ENCODE measurements at places on chromosomes 6 and 20. TPM values are rescaled to one million over a fixed set of nuclear protein-coding genes. Genes with fewer than 3 reads are reported as not detected.

GPRC6A gene
- not detected for total RNA-seq

TREML1 gene
- not detected for total RNA-seq

SULF2 gene
- 31.0 TPM for total RNA-seq

SDC4 gene
- 8.8 TPM for total RNA-seq

SEMG1 gene
- not detected for total RNA-seq

PTCHD4 gene
- 1.5 TPM for total RNA-seq

SUN5 gene
- not detected for total RNA-seq

FAM162B gene
- not detected for total RNA-seq

C20orf141 gene
- total RNA-seq = not detected

TCF15 gene
- total RNA-seq = under 0.01 TPM

RNF182 gene
- total RNA-seq = 19.6 TPM

SUMO4 gene
- total RNA-seq = 3.7 TPM

RAET1G gene
- total RNA-seq = not detected

PDYN gene
- total RNA-seq = not detected

DHX35 gene
- 10.8 TPM for total RNA-seq

SLC22A7 gene
- total RNA-seq = not detected

CARMIL1 gene
- total RNA-seq = 31.6 TPM

FAM83D gene
- 8.4 TPM for total RNA-seq

RBPJL gene
- total RNA-seq = not detected

DDO gene
- total RNA-seq = not detected

TAGAP gene
- not detected for total RNA-seq

ERVFRD-1 gene
- total RNA-seq = not detected

CALHM4 gene
- total RNA-seq = not detected

CCHCR1 gene
- 10.9 TPM for total RNA-seq

ADGRG6 gene
- 104 TPM for total RNA-seq

RBM24 gene
- total RNA-seq = not detected

VGLL2 gene
- not detected for total RNA-seq

BMP2 gene
- 0.36 TPM for total RNA-seq

SLCO4A1 gene
- 47.5 TPM for total RNA-seq

LIN28B gene
- total RNA-seq = under 0.01 TPM

ATP6V1G2 gene
- total RNA-seq = 0.77 TPM

LAMP5 gene
- not detected for total RNA-seq

MCHR2 gene
- total RNA-seq = not detected

SH3BGRL2 gene
- total RNA-seq = 1.1 TPM

CLIC5 gene
- total RNA-seq = not detected

NKX2-2 gene
- not detected for total RNA-seq

SRSF3 gene
- 257 TPM for total RNA-seq

SLC16A10 gene
- total RNA-seq = 14.0 TPM

C4B gene
- total RNA-seq = 0.73 TPM

OR2H2 gene
- total RNA-seq = not detected

GNRH2 gene
- 0.67 TPM for total RNA-seq

TBXT gene
- not detected for total RNA-seq

LZTS3 gene
- total RNA-seq = 5.1 TPM

HLA-DOB gene
- 0.93 TPM for total RNA-seq

RNF144B gene
- 23.9 TPM for total RNA-seq

RAB32 gene
- total RNA-seq = 325 TPM

GRIK2 gene
- total RNA-seq = 20.4 TPM

SLC9A8 gene
- total RNA-seq = 12.4 TPM

ANKRD6 gene
- 7.0 TPM for total RNA-seq

SCGN gene
- under 0.01 TPM for total RNA-seq

MAD2L1BP gene
- 84.3 TPM for total RNA-seq

MARCKS gene
- 145 TPM for total RNA-seq

DACT2 gene
- not detected for total RNA-seq

SIRPG gene
- not detected for total RNA-seq

MAPK13 gene
- 0.36 TPM for total RNA-seq

OVOL2 gene
- total RNA-seq = not detected

PNLDC1 gene
- total RNA-seq = not detected

SLC4A11 gene
- total RNA-seq = 2.9 TPM

LY6G6D gene
- total RNA-seq = not detected

AHI1 gene
- 23.3 TPM for total RNA-seq

Measured in melanocyte of skin (primary cell).